ENCODE measurements at places on chromosomes 2 and 18. TPM values are rescaled to one million over a fixed set of nuclear protein-coding genes. Genes with fewer than 3 reads are reported as not detected.
A peak's percentile ranks its signal among the peaks of the same experiment; 100 is the strongest.

DNA sequence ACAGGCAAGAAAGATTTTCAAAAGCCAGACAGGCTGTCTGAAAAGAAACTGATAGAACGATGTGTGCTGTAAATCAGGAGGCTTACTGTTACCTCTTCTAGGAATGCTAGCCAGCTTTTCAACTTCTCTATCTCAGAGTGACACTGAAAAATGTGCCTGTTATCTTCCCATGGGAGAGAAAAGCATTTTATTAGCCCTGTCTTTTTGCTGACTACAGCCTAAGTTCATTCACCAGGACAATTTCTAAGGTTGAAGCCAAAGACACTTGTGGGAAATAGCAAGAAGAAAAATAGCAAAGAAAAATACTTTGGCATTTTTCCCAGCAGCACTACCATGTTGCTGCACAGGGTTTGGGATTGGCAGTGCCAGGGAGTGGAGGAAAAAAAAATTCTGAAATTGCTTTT is 34.0 kb downstream of the ABCB11 start:
- no peak for ATAC-seq

DNA sequence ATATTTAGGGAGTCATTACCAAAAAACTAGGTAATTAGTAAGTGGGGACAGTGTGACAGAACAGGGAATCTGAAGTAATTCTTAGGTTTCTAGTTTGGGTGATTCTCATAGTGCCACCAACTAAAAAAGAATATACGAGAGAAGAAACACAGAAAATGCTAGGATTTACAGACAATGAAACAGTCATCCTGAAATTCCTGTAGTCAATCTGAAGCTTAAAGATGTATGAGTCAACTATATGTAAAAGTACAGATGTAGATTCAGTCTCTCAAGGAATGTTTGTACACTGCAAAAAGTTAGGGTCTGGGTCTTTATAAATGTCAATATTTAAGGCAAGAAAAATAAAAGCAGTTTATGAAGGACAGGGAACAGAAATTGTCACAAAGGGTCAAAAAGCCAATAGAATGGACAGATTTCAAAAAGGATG is 107.0 kb downstream of the STRN start:
- ATAC-seq = no peak

GRCh38 chr2:3741396-3741795 is 38.0 kb downstream of the DCDC2C start:
- ATAC-seq = no peak

DNA sequence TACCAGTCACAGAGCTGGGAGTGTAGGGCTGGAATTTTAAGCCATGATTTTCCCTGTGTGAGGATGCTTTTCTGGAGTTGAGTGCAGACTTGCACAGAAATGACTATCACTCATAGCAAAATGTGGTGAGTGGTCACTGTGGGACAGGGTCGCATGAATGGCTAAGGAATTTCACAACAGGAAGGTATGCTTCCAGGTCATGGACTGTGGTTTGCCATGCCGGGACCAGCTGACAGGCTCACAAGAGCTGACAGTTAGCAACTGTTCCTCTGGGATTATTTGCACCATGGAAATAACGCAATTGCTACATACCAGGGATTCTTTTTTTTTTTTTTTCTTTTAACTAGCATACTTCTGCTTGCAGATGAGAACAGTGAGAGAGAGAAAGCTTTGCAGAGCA is 3.8 kb upstream of the UXS1 start:
- no peak for ATAC-seq

DNA sequence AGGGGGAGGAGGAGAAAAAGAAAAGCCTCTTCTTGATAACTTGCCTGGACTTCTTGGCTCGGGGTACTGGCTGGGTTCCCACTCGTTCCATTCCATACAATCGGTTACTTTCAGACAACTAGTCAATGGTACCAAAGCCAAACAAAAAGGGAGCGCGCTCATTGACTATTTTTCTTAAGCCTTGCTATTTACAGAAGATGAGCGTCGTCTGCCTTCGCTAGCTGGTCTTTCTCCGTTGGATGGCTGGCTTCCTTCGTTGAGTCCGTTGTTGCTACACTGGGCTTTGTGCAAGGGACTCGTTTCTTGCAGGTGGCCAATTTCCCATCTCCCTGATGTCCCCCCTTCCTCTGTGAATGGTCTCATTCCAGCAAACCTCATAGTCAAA is 260.4 kb downstream of the ZNF516 start:
- ATAC-seq = no peak

DNA sequence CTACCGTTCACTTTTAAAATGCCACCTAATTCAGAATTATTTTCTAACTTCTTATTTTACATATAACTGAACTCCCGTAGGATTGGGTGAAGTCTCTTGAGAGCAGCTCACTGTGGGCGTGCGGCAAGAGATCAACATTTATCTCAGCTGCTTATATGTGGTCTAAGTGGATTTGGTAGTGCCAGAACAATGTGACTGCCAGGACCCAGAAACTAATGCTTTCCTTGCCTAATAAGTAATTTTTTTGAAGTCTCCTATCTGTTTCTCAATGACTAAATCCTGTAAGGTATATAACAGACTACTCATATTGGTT is 11.2 kb upstream of the NFE2L2 start:
- ATAC-seq = peak; percentile 26

- no peak for ATAC-seq
Observed at GRCh38 chr18:54531402-54532065, 59.5 kb upstream of the DYNAP start.

- no peak for ATAC-seq
Observed at GRCh38 chr2:185967335-185967734, 228.7 kb downstream of the FSIP2 start.

GRCh38 chr2:62441824-62442223 is 64.2 kb downstream of the TMEM17 start:
- peak; percentile 58 for ATAC-seq

GRCh38 chr2:190452433-190452832 is 44.3 kb downstream of the MFSD6 start:
- peak; percentile 68 for ATAC-seq

DNA sequence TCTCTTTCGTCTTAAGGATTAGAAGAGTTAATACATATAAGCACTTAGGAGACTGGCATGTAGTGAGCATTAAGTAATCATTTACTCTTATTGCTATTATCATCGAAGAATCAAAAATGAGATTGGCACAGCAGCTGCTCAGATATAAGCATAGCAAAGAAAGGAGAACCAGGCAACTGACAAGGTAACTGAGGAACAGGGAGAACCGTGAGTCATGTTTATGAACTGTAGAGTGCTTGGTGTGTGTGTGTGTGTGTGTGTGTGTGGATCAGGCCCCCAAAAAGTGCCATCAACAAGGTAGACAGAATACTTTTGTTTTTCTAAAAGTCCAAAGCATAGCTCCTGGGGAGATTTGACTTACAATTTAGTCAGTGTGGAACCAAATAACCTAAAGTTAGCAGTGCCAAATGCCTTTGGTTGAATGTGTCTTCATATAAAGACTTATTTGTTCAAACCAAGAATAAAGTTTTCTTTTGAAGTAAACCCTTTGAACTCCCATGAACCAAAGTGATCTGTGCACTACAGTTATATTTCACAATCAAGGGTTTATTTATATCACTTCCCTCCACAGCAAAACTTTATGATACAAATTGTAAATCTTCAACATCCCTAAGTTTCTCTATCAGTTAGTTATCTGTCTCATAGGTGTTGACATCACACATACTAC is 660.6 kb downstream of the NYAP2 start:
- ATAC-seq = no peak

GRCh38 chr2:233936089-233936488 is 18.9 kb downstream of the TRPM8 start:
- peak; percentile 50 for ATAC-seq

DNA sequence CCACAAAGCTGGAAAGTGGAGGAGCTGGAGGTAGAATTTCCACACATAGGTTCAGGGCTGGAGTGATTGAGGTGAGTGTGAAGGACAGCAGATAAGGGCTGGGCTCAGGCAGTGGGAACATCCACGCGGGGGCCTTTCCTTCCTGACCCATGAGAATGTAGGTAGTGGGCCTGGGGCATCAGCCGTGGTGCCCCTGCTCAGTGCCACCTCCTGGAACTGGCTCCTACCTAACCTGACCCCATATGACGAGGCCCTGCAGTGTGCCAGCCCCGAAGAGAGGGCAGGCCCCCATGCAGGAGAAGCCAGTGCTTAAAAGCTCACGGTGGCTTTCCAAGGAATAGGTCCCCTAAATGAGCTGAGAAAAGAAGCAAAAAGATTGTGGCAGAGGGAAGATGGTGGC is 66.2 kb downstream of the HS6ST1 start:
- ATAC-seq = no peak

- no peak for ATAC-seq
Observed at GRCh38 chr2:231138699-231139098, 13.9 kb upstream of the HTR2B start.

Gene CD28
- total RNA-seq = 0.28 TPM

Gene GULP1
- 10.2 TPM for total RNA-seq

Gene GRHL1
- 123 TPM for total RNA-seq

Gene ACMSD
- not detected for total RNA-seq

Gene GPR155
- 3.7 TPM for total RNA-seq

Gene TMEM178A
- total RNA-seq = 0.40 TPM

Gene KCNS3
- total RNA-seq = 3.4 TPM

Gene SIX2
- total RNA-seq = 0.12 TPM

Gene INHA
- 0.28 TPM for total RNA-seq

Gene VSNL1
- 65.6 TPM for total RNA-seq
